Mesothelial cell of epicardium (in vitro differentiated cells): ENCODE measurements at places on chromosomes 4 and X. TPM values are rescaled to one million over a fixed set of nuclear protein-coding genes. Genes with fewer than 3 reads are reported as not detected.

Gene EPGN
- 7.8 to 8.3 TPM (median 8.0 TPM) in 3 replicates for total RNA-seq

Gene AMER1
- 15.0 to 15.8 TPM (median 15.8 TPM) in 3 replicates for total RNA-seq

Gene XPNPEP2
- 3.5 to 4.2 TPM (median 4.0 TPM) in 3 replicates for total RNA-seq

Gene LNX1
- total RNA-seq: 12.7 to 14.0 TPM (median 13.0 TPM) in 3 replicates

GRCh38 chrX:71067089-71067488 is 1.0 kb downstream of the SNX12 start:
- no peak for DNase-seq
- H3K27me3 ChIP-seq: no peaks in the 10 kb centered on the region
- peak overlapping the region; percentile 90 for H3K27ac ChIP-seq
- peak overlapping the region; percentile 83 for H3K4me3 ChIP-seq
- peaks cover 7% of the 10 kb centered on the region for H3K36me3 ChIP-seq

GRCh38 chr4:140871368-140871767 is 115.2 kb upstream of the TBC1D9 start:
- no peak for DNase-seq
- peaks cover 48% of the 10 kb centered on the region for H3K4me1 ChIP-seq
- no peaks in the 10 kb centered on the region for H3K27me3 ChIP-seq
- no peak overlapping the region for H3K4me3 ChIP-seq
- H3K27ac ChIP-seq: no peak overlapping the region

DNA sequence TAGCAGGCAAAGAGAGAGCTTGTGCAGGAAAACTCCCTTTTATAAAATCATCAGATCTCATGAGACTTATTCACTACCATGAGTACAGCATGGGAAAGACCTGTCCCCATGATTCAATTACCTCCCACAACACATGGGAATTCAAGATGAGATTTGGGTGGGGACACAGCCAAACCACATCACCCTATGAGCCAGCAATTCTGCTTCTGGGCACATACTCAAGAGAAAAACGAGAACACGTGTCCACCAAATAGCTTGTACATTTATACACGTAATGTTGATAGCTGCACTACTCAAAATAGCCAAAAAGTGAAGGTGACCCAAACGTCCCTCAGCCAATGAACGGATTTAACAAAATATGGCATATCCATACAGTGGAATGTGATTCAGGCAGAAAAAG is 94.5 kb upstream of the DHRSX start:
- peaks cover 10% of the 10 kb centered on the region for H3K36me3 ChIP-seq
- H3K4me3 ChIP-seq: no peak overlapping the region
- no peak for DNase-seq
- H3K27ac ChIP-seq: no peak overlapping the region

- no peaks in the 10 kb centered on the region for H3K27me3 ChIP-seq
- no peak overlapping the region for H3K27ac ChIP-seq
- H3K4me1 ChIP-seq: no peaks in the 10 kb centered on the region
- no peak for DNase-seq
- H3K36me3 ChIP-seq: no peaks in the 10 kb centered on the region
These were observed 81.1 kb downstream of the DLG3 start for GRCh38 chrX:70525733-70526132.

DNA sequence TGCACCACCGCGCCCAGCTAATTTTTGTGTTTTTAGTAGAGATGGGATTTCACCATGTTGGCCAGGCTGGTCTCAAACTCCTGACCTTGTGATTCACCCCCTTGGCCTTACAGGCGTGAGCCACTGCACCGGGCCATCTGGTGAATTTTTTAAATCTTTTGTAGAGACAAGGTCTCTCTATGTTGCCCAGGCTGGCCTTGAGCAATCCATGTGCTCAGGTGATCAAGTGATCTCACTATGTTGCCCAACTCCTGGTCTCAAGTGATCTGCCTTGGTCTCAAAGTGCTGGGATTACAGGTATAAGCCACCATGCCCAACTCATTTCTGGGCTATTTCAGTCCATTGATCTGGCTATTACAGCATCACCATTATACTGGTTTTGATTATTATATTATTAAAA is 22.2 kb upstream of the GALNT7 start:
- DNase-seq: no peak
- H3K27ac ChIP-seq: no peak overlapping the region
- no peaks in the 10 kb centered on the region for H3K4me1 ChIP-seq
- H3K4me3 ChIP-seq: no peak overlapping the region
- H3K36me3 ChIP-seq: no peaks in the 10 kb centered on the region

GRCh38 chr4:100075056-100075455 is 115.2 kb downstream of the DDIT4L start:
- H3K36me3 ChIP-seq: no peaks in the 10 kb centered on the region
- H3K4me3 ChIP-seq: no peak overlapping the region
- peaks cover 6% of the 10 kb centered on the region for H3K27me3 ChIP-seq

DNA sequence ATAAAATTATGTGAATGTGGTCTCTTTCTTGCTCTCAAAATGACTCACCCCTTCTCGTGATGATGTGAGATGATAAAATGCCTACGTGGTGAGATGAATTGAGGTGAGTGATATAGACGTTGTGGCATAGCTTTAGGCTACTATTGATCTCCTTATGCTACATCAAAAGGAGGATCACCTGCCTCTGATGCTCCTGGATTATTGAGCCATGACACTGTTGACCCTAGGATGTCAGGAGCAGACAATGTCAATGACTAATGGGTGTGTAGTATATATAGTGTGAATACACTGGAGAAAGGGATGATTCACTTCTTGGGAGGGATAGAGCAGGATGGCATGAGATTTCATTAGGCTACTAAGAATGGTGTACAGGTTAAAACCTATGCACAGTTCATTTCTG is 210.7 kb upstream of the PRPS2 start:
- H3K36me3 ChIP-seq: no peaks in the 10 kb centered on the region
- no peak overlapping the region for H3K27ac ChIP-seq
- DNase-seq: no peak
- H3K4me3 ChIP-seq: no peak overlapping the region
- H3K4me1 ChIP-seq: no peaks in the 10 kb centered on the region
- peaks cover 13% of the 10 kb centered on the region for H3K27me3 ChIP-seq
